Activated T-helper 1 cell treated with anti-CD3 and anti-CD28 coated beads, Interleukin-2, amount 50 U/mL, for 16 hours (primary cell): ENCODE measurements at places on chromosomes 13 and 19.

GRCh38 chr13:29745704-29746103, 104.7 kb downstream of the UBL3 start:
- DNase-seq = no peak

DNA sequence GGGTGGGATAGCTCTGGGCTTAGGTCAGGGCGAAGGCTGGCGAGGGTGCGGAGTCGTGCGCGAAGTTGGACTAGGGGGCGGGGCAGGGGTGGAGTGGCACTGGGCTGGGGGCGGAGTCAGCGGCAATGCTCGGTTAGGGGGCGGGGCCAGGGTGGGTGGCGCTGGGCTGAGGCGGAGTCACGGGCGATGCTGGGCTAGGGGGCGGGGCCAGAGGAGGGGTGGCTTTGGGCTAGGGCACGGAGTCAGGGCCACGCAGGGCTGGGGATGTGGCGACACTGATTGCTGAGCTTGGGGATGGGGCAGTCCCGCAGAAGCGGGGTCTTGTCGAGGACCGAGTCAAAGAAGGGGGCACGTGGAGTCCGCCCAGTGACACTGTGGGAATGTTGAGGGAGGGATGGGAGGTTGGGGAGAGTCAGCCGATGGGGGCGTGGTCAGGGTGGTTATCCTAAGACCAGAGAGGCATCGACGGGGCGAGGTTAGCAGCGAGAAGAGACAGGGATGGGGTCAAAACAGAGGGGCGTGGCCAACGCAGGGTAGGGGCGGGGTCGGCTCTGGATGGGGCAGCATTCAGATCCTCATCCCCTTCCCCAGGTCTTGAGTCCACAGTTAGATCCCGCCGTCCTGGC, 8.7 kb downstream of the HOMER3 start:
- DNase-seq = peak; percentile 58

DNA sequence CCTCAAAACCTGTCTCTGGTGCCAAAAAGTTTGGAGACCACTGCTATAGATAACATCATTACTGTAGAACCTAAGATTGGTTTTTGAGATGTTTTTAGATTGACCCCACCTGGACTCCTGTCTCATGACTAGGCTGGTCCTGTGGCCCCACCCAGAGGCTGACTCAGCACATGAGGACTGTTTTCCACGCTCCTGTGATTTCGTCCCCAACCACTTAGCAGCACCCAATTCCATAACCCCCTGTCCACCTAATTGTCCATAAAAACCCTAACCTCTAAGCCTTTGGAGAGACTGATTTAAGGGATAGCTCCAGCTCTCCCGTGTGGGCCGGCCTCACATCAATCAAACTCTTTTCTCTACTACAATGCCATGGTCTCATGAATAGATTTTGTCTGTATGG, 25.6 kb upstream of the GAS6 start:
- DNase-seq = no peak

- no peak for DNase-seq
These were observed 58.5 kb upstream of the SLITRK1 start for GRCh38 chr13:83940742-83941141.

DNA sequence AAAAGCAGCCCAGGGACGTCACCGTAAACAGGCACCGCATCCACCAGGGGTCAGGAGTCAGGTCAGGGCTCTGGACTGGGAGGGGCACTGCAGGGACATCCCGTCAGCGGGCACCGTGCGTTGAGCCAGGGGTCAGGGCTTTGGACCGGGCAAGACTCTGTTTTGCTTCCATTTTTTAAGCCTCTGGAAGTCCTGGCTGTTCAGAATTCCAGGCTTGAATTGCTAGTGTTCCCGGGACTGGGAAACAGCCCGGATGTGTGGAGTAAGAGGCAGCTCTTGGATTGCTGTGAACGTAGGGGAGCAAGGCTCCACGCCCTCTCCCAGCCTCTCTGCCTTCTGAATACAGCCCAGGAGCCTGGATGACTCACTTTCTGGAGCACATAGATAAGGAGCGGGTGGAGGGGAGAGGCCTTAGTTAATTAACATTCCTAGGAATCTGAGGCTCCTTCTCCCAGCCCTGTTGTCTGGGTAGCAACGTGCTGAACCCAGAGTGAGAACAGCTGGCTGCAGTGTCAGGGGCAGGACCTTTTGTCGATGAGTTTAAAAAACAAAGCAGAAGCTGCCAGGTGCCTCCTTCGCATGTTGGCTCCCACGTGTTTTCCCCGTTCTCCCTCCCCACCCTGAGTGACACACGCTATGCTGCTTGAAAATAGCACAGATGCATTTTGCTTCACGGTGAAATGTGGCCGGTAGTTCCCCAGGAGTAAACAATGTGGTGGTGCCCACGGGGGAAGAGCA, 21.9 kb downstream of the ATP11A start:
- DNase-seq = no peak

DNA sequence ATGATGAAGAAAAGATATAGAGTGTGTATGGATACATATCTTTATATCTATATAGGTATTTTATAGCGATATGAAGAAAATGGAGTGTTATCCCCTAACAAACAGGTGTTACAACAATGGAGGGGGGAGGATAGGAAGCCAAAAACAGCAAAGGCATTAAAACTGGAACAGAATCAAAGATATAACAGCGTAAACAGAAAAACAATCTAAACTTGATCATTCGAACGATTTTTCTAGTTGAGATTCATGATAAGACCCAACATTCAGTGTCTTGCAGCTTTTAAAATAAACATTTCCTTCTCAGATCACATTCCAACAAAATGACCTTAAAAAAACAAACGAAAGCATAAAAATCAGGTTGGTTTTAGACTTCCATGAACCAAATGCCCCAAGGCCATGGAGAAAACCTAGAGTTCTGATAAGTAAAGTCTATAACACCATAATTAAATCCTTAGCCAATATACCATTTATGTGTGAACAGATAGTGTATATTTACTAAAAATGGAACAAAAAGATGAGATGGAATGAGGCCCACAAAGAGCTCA, 55.7 kb downstream of the CAB39L start:
- DNase-seq = no peak

DNA sequence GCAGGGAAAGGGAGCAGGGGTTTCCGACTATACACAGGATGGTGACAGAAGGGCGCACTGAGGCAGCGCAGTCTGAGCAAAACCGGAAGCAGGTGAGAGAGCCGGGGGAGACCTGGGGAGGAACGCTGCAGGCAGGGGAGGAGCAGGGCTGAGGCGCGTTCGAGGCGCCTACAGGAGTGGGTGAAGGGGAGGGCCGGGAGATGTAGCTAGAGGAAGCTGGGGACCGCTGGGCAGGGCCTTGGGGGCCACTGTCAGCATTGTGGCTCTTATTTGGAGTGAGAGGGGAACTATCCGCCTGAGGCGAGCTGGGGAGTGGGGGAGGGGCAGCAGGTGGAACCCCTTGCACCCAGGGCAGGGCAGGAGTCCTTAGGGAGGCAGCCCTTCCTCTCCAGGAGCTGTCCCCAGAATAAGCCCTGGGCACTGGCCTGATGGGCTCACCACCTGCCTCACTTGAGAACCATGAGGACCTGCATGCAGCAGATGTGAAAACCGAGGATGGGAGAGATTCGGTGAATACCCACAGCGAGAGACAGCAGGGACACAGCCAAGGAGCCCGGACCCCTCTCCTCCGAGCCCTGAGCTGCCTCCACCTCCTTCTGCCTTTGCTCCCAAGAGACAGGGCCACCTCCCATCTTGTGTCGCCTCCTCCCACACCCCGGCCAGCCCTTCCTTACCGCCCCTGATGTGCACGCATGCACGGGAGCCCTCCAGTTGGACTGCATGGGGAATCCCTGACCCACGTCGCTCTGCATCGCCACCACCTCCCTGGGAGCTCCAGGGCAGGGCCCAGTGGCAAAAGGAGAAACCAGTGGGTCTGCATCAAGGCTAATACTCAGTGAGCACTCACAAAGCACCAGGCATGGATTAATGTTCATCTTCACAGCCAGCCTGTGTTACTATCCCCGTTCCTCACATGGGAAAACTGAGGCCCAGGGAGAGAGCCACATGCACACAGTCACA, 10.3 kb downstream of the AKT2 start:
- DNase-seq = no peak

- DNase-seq = no peak
These were observed 262.5 kb upstream of the STARD13 start for GRCh38 chr13:33548069-33548468.

DNA sequence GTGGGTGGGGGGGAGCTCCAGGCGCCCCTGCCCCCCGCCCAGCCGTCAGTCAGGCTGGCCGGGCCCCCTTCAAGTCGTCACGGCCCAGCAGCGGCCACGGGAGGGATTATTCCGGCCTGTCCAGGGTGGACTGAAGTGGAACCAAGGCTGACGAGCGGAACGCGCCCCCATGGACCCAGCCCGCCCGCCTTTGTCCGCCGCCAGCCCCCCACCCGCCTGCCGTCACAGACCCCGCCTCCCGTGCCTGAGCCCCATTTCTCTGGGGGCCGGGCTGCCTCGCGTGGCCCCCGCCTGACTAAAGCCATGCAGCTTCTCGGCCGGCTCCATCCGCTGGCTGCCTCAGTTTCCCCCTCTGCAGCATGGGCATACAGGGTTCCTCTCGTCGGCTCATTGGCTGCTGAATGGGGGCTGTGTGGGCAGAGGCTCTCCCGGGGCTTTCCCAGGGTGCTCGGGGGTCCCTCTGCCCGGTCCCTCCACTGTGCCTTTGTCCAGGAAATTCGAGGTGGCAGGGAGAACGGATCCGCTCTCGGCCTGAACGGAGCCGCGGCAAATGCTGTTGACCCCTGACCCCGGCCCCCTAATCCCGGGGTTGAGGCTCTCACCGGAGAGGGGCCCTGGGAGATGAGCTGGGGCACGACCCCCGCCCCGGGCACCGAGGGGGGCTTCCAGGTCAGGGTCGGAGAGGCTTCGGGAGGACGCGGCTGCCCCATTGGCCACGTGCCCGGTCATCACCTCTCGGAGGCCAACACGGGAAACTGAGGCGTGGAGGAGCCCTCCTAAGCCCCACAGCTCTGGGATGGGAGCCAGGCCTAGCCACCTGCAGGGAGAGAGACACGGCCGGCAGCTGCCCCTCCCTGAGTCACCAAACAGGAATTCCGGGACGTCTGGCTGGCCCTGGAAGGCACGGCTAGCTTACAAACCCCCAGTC, 27.4 kb downstream of the EFNA2 start:
- no peak for DNase-seq

DNA sequence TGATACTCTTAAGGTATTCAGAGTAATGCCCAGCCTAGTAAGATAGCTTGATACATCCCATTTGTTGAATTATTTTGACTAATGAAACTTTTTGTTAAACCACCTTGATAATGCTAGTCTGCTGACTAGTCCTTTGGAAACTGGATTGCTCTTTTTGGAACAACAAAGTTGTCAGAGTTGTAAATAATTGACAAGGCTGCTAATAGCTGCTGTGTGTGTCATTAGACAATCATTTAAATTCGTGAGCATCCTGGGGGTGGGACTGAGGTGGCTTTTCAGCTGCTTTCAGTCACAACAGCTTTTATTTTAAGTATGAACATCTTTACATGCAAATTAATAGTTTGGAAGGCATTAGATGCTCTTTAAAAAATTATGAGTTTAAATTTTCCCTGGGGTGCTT, 153.5 kb downstream of the HS6ST3 start:
- no peak for DNase-seq

DNA sequence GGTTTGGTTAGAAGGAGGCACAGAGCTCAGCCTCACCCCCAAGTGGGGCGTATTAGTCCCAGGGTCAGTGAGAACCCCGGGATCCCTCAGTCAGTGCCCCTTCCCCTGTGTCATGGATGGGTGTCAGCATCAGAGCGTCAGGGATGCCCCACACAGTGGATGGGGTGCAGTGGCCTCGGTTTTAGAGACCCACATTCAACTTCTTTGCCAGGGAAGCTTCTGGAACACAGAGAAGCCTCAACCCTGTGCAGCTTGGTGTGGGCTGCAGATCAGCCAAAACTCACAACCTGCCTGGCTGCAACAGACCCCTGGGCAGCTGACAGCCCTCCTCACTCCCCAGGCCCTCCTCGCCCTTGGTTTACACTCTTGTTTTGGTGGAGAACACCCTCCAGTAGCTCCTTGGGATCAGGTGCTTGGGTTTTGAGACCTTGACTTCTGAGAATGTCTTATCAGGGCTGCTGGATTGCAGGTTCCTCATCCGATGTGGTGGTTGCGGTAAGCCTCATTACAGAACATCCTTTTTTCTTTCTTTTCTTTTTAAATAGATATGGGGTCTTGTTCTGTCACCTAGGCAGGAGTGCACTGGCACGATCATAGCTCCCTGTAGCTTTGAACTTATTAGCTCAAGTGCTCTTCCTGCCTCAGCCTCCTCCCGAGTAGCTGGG, 11.0 kb downstream of the ZNF333 start:
- no peak for DNase-seq

DNA sequence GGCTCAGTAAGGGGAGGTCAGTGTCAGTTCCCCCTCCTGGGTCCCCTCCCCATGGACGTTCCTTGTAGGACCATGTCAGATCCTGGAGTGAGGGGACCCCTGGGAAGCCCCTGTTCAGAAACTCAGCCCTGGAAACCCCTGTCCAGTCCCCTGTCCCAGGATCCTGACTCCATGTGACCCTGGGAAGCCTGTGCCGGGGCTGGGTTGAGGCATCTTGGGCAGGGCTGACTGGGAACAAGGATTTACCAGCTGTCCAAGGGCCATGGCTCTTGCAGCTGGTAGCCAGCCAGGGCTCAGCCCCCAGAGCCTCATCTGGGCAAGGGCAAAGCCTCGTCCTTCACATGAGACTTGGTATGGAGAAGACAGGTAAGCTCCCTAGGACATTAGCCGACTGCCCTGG, 25.1 kb downstream of the CEACAM4 start:
- no peak for DNase-seq

- DNase-seq = no peak
These were observed 27.4 kb downstream of the GRIK5 start for GRCh38 chr19:42042455-42043170.

DNA sequence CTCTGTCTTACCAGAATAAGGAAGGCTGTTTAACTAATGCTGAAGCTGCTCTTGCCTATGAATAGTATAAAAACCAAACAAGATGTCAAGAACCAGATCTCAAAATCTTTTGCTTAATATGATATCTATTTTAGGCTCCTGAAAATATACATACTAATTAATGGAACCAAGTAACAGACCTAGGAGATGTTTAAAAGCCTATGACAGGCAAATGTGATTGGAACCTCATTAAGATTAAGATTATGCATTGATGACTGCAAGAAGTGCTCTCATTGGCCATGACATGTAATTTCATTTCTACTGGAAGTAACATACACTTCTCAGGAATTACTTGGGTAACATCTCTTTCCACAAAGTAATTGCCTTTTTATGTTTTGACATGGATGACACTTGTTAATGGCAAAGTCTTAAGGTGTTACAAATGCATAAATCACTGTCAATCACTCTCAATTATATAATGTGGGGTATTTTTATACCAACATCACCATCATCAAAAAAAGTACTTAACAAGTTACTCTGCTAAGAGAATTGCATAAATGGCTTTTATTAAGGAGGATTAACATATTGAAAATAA, 326.9 kb upstream of the MIR17HG start:
- DNase-seq = no peak

- DNase-seq = no peak
These were observed 11.3 kb upstream of the ZNF554 start for GRCh38 chr19:2808129-2808941.

GRCh38 chr19:1020868-1021425, at the start of gene TMEM259:
TMEM259 (minus strand) TSS chr19:1021123; CDS start chr19:1020996, 127 bp downstream.
- DNase-seq = peak; percentile 97

- DNase-seq = no peak
These were observed 27.6 kb downstream of the CPT1C start for GRCh38 chr19:49718511-49718910.

- no peak for DNase-seq
These were observed 42.0 kb upstream of the GGACT start for GRCh38 chr13:100630555-100630954.

- DNase-seq = no peak
These were observed 136.9 kb downstream of the USP12 start for GRCh38 chr13:27034678-27035111.
